Amniotic epithelial cell (primary cell): ENCODE measurements at places on chromosomes 4 and X.

DNA sequence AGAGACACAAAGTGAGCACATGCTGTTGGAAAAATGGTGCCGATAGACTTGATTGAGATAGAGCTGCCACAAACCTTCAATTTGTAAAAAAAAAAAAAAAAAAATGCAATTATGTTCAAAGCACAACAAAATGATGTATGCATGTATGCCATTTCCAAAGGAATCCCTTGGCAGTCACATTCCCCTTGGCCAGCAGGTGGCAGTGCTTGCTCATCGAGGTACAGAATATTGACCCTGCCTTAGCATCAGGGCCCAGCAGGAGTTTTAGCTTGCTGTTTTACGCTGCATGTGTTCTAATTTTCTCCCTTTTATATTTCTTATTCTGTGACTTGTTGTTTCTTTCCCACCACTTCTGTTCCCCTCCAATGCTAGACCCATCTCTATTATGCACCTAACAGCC, 34.5 kb upstream of the CYBB start:
- peak; percentile 45 for DNase-seq

- no peak for DNase-seq
Observed at GRCh38 chr4:4200624-4201023, 26.1 kb downstream of the OTOP1 start.

DNA sequence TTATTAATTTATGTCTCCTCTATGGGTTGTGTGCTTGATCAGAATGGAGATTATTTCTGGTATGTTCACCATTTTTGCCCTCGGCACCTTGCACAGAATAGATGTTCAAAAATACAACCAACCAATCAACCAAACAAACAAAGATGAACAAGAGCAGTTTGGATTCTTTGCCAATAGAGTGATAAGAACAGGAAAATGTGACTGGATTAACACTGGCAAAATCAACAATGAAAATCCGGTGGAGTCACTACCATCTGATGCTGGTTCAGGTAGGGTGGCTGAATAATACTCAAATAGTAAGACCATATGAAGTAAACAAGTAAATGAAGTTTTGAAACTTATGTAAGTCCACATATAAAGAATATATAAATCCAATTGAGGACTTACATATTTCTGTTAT, 685.0 kb upstream of the EPHA5 start:
- DNase-seq: no peak

- no peak for DNase-seq
Observed at GRCh38 chr4:34723605-34724004, 1520.7 kb downstream of the ARAP2 start.

GRCh38 chr4:74166818-74167217, 8.9 kb downstream of the MTHFD2L start:
- no peak for DNase-seq

DNA sequence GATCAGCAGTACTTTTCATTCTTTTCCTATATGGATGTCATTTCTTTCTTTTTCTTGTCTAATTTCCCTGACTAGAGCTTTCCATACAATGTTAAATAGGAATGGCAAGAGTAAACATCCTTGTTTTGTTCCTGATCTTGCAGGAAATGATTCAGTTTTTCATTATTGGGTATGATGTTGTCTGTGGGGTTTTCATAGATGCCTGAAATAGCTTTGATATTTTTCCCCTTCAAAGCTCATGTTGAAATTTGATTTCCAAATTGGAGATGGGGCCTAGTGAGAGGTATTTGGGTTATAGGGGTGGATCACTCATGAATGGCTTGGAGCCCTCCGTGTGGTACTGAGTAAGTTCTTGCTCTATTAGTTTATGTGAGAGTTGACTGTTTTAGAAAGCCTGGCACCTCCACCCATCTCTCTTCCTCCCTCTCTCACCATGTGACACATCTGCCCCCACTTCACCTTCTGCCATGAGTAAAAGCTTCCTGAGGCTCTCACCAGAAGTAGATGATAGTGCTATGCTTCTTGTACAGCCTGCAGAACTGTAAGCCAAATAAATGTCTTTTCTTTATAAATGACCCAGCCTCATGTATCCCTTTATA, 22.3 kb upstream of the VSIG1 start:
- DNase-seq: peak; percentile 22

DNA sequence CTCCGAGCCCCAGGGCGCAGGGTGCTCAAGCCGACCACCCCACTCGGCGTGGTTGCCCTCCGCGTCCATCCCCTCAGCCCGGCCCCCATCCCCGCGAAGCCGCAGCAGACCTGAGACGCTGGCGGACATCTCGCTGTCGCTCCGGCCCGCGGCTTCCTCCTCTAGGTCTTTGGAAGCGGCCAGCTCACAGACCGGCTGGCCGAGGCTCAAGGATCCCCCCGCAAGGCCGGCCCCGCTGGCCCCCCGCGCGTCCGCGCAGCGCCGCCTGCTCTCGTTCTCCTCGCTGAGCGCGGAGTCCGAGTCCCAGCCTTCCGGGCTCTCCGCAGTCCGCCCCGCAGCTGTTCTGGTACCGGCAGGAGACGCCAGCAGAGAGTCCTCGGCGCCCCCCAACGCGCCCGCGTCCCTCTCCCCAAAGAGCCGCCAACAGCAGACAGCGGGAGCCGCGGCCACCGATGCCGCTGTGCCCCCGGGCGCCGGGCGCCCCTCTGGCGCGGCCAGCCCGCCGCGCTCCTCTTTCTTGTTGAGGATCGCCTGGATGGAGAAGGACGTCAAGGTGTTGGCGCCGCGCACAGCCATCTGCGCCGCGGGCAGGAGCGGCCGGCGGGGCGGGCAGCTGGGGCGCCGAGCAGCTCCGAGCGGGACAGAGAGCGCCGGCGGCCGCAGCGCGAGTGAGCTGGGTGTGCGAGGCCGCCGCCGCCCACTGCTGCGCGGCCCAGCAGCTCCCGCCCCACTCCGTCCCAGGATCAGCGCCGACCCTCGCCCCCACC, at the start of gene NKX3-2:
NKX3-2 (minus strand) TSS at position 670 of the 767 bp plus-strand sequence; CDS start at position 576, 94 bp downstream.
- no peak for DNase-seq

- no peak for DNase-seq
Observed at GRCh38 chrX:95290455-95290854, 1394.2 kb upstream of the DIAPH2 start.

DNA sequence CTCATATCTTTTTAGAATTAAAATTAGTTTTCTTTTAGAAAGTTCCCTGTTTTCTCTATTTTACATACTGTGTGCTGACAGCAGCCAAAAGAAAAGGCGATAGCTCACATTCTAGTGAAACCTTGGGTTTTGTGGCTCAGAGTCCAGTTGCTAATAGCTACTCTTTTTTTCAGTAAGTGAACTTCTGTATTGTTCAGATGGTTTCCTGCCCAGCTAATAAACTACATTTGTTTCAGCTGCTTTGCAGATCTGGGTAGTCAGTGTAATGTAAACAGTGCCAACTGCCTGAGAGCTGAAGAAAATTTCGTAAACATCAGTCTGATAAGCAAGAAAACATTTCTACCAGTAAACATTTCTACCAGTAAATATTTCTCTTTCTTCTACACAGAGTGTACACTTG, 370.2 kb downstream of the GRIA2 start:
- DNase-seq: no peak

DNA sequence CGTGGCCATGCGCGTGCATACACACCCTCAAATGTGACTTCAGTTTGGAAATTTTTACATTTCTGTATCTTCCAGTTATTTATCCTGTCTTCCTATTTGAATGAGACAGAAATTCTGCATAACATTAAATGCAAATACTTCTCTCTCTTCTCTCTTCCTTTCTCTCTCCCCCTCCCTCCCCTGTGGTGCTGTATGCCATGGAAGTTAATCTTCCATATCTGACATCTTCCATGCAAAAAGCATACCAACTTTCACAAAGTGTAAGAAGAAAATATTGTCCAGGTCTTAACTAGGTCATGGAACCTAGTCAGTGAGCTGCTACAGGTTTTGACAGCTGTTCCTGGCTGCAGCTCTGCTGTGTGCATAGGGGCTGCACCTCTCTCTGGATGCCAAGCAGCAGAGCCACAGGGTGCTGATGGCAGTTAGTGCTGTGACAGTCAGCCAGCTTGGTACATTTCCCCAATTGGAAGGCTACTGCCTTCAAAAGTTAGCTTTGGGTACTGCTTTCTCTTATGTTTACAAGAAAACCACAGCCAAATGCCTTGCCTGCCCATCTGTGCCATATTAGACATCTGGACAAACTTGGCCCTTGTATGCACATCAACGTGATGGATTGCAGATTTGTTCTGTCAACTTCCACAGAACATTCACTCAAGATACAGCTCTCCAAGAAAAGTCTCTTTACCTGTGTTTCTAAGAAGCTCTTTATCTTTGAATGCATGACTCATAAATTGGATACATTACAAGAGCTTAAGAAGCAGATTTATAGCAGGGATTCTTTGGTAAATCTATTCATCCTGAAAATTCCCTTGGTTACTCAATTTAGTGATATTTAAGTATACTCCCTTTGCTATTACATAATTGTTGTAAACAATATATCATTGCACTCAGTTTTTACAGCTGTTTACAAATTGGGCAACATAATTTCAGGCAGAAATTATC, 623.8 kb downstream of the EPHA5 start:
- DNase-seq: peak; percentile 97

DNA sequence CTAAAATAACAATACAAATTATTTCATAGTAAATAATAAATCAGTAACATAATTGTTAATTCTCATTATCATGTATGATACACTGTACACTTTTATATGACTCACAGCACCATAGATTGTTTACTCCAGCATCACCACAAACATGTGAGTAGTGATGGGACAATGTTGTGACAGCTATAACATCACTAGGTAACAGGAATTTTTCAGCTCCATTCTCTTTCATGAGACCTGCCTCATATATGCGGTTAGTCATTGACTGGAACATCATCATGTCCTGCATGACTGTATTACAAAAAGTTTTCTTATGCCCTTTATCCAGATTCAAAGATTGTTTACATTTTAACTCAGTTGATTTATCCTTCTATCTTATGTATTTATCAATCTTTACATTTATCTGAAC, 1530.0 kb downstream of the PCDH18 start:
- DNase-seq: peak; percentile 10

GRCh38 chr4:38128478-38129459, 168.6 kb downstream of the PTTG2 start:
- no peak for DNase-seq

GRCh38 chr4:17232566-17233253, 279.2 kb downstream of the QDPR start:
- peak; percentile 25 for DNase-seq

GRCh38 chr4:65943076-65943475, 272.8 kb upstream of the EPHA5 start:
- DNase-seq: peak; percentile 94

GRCh38 chr4:6710996-6711395, 1.3 kb upstream of the MRFAP1L1 start:
- DNase-seq: no peak

- no peak for DNase-seq
Observed at GRCh38 chrX:12919051-12919450, 12.6 kb downstream of the TLR8 start.

DNA sequence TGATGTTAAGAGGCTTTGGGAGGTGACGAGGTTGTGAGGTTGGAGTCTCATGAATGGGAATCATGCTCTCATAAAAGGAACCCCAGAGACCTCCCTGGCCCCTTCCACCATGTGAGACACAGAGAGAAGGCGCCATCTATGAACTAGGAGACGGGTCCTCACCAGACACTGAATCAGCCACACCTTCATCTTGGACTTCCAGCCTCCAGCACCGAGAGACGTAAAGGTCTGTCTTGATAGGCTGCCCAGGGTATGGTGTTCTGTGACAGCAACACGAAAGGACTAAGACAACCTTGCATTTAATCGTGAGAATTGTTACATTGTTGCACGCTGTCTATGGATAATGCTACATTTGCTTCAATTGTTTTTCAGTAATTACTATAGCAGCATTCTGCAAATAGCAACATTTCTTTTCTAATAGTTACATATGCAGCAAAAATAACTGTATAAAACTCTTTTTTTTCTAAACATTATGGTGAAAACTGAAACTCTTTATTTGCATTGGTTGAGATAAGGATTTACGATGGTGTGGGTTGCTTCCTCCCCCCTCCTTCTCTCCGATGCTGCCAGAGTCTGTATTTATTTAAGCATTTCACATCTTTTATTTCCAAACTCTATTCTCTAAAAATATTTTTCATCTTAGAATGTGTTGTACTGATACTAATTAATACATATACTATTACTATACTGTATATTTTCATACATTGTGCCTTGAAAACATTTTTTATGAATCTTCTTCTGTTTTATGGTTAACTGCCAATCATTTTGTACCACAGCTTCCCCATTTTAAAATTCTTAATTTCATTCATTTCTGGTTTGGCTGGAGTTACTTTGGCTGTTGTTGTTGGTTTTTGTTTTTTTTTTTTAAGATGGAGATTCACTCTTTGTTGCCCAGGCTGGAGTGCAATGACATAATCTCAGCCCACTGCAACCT, 26.4 kb upstream of the AKAP17A start:
- no peak for DNase-seq

DNA sequence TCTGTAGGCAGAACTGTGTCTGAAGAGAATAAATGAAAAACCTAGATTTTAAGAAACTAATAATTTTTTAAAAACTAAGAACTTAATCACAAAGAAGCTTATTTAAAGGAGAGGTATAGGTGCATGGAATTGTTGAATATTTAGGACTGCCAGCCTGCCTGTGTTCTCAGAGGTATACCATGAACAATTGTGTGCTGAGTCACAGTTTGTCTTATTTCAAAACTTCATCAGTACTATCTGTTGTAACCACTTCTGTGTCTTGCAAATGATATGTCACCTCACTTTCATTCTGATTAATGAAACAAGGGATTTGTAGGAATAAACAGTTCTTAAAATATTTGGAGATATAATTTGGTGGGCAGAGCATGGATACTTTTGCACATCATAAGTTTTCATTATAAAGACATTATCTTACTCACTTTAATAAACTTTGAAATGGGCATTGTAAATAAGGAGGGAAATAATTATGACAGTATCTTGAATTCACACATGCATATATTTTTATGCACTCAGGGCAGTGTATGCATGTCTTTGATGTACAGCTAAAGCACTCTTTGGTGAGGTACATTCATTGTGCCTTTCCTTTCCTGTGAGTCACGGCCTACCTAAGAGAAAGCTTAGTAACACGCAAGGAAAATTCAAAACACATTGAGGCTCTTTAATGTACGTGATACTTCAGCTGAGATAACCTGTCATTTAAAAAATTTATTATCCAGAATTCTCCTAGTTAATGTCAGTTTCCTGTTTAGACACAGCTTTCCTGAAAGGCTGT, 31.7 kb downstream of the STOX2 start:
- DNase-seq: peak; percentile 21

DNA sequence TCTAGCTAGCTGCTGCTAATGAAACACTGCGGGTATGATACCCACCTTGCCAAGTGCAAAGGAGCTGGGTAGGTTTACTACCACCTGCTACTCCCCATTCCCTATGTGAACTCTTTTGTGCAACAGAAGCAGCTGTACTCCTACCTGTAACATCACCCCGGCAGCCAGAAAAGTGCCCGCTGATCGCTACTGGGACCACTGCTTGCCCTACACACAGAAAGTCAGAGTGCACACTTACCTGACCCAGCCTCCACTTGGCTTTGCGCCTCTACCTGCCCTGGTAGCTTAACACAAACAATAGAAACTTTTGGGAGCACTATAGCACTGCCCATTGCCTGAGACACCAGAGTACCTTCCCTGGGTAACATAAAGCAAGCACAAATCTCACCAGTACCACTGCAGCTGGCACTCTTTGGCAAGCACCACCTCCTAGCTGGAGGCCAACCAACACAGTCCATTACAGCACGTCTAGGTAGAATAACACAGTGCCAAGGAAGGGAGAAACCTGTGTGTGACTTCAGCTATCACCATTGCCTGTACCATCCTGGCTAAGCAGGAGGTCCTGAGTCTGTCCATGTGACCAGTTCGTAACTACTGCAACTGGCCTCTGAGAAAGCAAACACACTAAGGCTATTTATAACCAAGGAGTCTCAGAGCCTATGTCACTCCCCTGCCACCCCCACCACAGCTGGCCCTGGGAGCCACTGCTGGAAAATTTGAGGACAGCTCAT, 80.1 kb downstream of the CENPC start:
- DNase-seq: no peak
